NCI-H1417 (cell line): ENCODE measurements at places on chromosomes 1 and 21.

DNA sequence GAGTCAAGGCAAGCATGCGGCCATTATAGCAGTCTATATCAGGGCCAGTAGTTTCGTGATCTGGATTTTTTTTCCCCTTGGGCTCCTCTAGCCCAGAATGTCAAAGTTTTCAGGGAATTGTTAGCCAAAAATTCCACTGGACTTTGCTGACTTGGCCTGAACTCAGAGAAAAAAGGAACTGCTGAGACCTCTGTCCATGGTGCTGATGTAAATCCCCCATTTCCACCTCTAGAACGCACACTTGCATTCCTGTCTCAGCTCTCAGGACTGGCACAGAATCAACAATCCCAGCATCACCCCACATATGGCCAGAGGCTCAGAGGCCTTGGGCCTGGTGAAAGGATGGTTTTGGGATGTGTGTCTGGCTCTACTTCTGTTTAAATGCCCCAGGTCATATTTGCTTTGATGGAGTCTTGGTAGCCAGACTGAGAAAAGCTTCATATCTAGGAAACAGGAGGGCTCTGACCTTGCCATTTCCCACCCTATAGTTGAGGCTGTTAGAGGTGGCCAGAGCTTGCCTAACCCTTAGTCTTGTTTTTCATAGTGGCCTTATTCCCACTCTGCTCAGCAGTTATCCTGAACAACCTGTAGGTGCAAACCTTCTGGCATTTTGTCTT is 16.9 kb upstream of the EFCAB14 start:
- DNase-seq, result no peak

- no peak for DNase-seq
These were observed 433.6 kb downstream of the PTPRU start for GRCh38 chr1:29669912-29670311.

GRCh38 chr1:87137342-87137739 is 191.3 kb upstream of the LMO4 start:
- DNase-seq, result no peak

GRCh38 chr1:12566484-12567287 is 51.3 kb downstream of the DHRS3 start:
- no peak for DNase-seq

DNA sequence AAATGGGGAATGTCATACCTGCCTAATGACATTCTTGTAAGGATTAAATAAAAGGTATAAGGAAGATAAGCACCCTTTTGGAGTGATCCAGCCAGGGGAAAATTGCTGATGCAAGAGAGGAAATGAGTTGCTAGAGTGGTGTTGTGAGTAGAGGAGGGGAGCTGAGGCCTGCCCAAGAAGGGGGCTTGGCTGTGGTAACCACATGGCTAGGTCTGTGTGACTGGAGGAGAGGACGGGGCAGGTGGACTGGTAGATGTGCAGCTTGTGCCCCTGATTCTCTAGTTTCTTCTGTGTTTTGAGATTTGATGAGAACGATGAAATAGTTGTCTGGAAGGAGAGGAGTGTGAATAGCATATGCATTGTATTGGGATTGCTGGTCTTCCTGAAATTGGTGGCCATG is 6.6 kb downstream of the TXLNA start:
- DNase-seq, result no peak
